SK-N-MC (cell line): ENCODE measurements at places on chromosomes 12 and 14.

GRCh38 chr12:129160282-129160681, 307.0 kb downstream of the GLT1D1 start:
- no peak for DNase-seq

GRCh38 chr12:108629824-108630476, 3.7 kb downstream of the SELPLG start:
- no peak for DNase-seq

GRCh38 chr12:25308756-25309155, 58.0 kb upstream of the KRAS start:
- DNase-seq = no peak

DNA sequence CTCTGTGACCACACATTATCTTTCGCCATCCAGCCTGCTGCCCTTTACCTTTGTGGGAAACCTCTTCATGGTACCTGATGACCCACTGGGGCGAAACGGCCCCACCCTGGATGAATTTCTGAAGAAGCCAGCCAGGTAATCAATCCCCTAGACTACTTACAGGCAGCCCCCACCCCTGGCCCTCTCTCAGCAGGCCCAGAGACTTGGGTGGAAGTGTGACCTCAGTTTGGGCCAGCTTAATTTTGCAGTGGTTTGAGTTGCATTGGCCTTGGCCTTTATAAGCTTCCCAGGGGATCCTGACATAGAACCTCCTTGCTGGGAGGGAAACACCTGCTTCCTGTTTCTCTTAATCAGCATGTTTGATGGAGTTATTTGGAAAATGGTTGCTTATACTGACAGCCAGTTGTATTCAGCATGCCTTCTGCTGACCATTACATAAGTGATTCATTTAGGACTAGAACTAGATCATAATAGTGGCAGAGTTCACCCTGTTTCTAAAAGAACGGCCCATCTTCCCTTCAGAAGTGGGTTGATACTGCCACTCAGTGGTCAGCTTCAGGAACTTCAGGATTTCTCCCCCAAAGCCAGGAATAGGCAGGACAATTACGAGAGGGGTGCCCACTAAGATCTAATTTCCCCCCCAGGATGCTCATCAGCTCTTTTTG, 6.1 kb downstream of the SDR39U1 start:
- DNase-seq = no peak

GRCh38 chr12:44677724-44678123, 198.4 kb downstream of the NELL2 start:
- DNase-seq = no peak

GRCh38 chr12:105317942-105318621, 12.4 kb upstream of the C12orf75 start:
- no peak for DNase-seq

DNA sequence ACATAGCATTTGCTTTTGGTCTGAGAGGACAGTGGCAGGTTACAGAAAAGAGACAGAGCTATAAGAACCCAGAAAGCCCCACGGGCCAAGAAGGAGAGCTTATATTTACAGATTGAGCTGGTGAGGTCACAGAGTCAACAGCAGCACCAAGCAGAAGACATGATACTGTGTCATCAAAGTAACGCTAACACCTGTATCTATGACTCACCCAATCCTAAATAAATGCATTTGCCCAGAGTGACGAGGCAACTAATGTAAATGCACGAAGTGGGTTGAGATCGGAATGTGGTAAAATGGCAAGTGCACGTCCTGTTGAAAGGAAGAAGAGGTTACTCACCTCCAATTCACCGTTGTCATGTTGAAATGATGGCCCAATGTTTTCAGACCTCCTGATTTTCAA, 6.7 kb upstream of the CD163L1 start:
- DNase-seq = no peak

GRCh38 chr14:75803765-75804164, 142.7 kb downstream of the TTLL5 start:
- DNase-seq = no peak

DNA sequence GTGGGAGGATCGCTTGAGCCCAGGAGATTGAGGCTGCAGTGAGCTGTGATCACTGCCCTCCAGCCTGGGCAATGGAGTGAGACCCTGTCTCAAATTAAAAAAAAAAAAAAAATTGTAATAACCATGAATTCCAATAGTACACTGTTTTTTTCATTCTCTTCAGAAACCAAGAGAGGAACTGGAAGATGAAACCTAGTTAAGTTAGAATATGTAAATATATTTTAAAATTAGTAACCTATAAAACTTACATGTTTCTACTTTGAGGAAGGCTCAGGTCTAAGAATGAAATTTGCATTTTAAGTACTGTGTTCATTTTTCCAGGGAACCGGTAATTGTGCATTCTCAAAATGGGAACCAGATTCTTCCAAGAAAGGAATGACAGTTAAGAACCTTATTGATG, 18.8 kb downstream of the KNTC1 start:
- DNase-seq = no peak
